ENCODE measurements at places on chromosomes 1 and 21. TPM values are rescaled to one million over a fixed set of nuclear protein-coding genes. Genes with fewer than 3 reads are reported as not detected.

Gene LRRC38
- 0.27 TPM for total RNA-seq

DNA sequence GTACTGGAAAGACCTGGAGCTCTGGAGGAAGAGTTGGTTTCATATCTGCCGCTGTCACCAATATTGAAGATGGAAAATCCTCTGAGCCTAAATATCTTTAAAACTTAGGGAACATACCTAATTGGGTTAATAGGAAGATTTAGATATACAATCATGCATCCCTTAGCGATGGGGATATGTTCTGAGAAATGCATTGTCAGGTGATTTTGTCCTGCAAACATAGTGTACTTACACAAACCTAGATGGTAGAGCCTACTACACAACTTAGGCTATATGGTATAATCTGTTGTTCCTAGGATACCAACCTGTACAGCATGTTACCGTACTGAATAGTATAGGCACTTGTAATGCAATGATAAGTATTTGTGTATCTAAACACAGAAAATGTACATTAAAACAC, 22.5 kb downstream of the YTHDF2 start:
- no peak for DNase-seq

DNA sequence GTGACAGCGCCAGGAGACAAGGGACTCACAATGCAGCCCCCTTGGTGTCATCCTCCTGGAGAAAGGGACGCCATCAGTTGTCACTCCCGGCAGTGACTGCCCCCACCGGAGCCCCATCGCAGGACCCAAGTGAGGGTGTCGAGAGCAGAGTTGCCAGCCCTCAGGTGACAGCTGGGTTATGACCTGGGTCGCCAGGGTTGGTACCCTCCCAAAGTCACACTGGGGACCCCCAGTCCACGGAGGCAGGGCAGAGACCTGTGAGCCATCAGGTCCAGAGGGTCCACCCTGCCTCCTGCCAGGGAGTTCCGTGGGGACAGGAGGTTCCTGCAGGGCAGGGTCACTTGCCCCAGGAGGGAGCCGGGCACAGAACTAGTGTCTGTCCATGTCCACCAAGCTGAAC, 78.2 kb upstream of the IFFO2 start:
- no peak for DNase-seq

GRCh38 chr1:67004176-67004575, 49.8 kb downstream of the SLC35D1 start:
- no peak for DNase-seq

Gene PRMT2
- total RNA-seq: 181 TPM

Gene TBX15
- under 0.01 TPM for total RNA-seq

Data from hematopoietic multipotent progenitor cell (in vitro differentiated cells).